Neural crest cell (in vitro differentiated cells): ENCODE measurements at places on chromosomes 2 and 18. TPM values are rescaled to one million over a fixed set of nuclear protein-coding genes. Genes with fewer than 3 reads are reported as not detected.

Gene UGT1A4
- total RNA-seq: not detected in 2 replicates

Gene KYNU
- total RNA-seq: 0.14 and 0.26 TPM in 2 replicates

Gene PIEZO2
- total RNA-seq: 15.5 and 17.0 TPM in 2 replicates

Gene SLC9A4
- not detected in 2 replicates for total RNA-seq

Gene TWIST2
- total RNA-seq: 0.96 and 1.1 TPM in 2 replicates

Gene CCDC68
- total RNA-seq: not detected in 2 replicates

Gene FEV
- total RNA-seq: not detected in 2 replicates

Gene NPC1
- 62.7 and 68.3 TPM in 2 replicates for total RNA-seq

Gene FOXD4L1
- total RNA-seq: 0.23 and 0.52 TPM in 2 replicates

DNA sequence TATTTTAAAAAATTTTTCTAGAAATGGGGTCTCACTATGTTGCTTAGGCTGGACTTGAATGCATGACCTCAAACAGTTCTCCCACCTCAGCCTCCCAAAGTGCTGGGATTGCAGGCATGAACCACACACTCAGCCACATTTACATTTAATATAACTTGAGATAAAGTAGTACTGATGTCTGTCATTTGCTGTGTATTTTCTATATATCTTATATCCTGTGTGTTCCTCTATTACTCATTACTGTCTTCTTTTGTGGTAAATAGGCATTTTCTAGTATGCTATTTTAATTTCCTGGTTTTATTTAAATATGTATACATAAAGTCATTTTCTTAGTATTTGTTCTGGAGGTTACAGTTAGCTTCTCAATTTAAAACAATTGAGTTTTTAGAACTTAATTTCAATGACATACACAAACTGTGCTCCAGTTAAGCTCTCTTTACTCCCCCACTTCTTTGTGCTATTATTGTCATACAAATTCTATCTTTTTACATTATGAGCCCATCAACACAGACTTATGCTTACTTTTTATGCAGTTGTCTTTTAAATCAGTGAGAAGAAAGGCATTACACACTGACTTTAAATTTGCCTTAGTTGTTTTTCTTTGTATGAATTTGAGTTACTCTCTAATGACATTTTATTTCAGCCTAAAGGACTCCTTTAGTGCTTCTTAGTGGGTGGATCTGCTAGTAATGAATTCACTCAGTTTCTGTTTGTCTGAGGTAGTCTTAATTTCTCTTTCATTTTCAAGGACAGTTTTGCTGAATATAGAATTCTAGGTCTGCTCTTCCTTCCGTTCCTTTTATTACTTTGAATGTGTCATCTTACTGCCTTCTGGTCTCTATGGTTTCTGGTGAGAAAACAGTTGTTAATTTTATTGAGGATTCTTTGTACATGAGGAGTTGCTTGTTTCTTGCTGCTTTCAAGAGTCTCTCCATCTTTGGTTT lies 6.2 kb upstream of the INPP4A start:
- DNase-seq: no peak
- H3K4me1 ChIP-seq: peaks cover 6% of the 10 kb centered on the region
- peaks cover 6% of the 10 kb centered on the region for H3K36me3 ChIP-seq
- H3K27ac ChIP-seq: no peak overlapping the region

GRCh38 chr18:7177116-7177744 lies 53.7 kb upstream of the LRRC30 start:
- no peak overlapping the region for H3K4me3 ChIP-seq
- no peak overlapping the region for H3K27ac ChIP-seq
- peaks cover 4% of the 10 kb centered on the region for H3K4me1 ChIP-seq
- peaks cover 2% of the 10 kb centered on the region for H3K36me3 ChIP-seq
- peaks cover 11% of the 10 kb centered on the region for H3K27me3 ChIP-seq

DNA sequence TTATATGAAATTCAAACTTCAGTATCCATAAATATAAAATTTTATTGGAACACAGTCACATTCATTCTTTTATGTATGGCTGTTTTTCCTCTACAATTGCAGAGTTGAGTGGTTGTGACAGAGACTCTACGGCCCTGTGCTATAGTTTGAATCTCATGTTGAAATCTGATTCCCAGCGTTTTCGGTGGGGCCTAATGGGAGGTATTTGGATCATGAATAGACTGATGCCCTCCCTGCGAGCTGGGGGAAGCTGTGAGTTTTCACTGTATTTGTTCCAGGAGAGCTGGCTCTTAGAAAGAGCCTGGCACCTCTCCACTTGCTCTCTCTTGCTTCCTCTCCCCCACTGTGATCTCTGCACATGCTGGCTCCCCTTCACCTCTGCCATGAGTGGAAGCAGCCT lies 1.7 kb downstream of the PFN4 start:
- H3K36me3 ChIP-seq: no peaks in the 10 kb centered on the region
- no peak for DNase-seq
- H3K27me3 ChIP-seq: no peaks in the 10 kb centered on the region
- H3K4me1 ChIP-seq: peaks cover 30% of the 10 kb centered on the region
- H3K27ac ChIP-seq: no peak overlapping the region

- H3K4me3 ChIP-seq: no peak overlapping the region
- no peak for DNase-seq
- H3K36me3 ChIP-seq: no peaks in the 10 kb centered on the region
- H3K27ac ChIP-seq: no peak overlapping the region
These were observed 78.5 kb downstream of the SPRED2 start for GRCh38 chr2:65353927-65354326.

DNA sequence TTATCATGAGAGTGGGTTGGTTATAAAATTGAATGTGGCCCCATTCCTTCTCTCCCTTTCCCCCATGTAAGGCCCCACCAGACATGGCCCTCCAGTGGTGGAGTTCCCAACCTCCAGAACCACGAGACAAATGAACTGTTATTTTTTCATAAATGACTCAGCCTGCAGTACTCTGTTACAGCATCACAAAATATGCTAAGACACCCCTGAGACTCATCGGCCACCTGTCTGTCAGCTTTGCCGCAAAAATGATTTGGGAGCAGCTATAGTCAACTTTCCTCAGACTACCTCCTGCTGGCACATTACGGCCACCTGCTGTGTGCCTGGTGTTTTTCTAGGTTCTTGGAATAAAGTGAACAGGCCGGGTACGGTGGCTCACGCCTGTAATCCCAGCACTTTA lies 21.4 kb upstream of the C1QL2 start:
- no peak overlapping the region for H3K4me3 ChIP-seq
- no peak overlapping the region for H3K27ac ChIP-seq
- no peaks in the 10 kb centered on the region for H3K27me3 ChIP-seq
- no peak for DNase-seq
- no peaks in the 10 kb centered on the region for H3K36me3 ChIP-seq

DNA sequence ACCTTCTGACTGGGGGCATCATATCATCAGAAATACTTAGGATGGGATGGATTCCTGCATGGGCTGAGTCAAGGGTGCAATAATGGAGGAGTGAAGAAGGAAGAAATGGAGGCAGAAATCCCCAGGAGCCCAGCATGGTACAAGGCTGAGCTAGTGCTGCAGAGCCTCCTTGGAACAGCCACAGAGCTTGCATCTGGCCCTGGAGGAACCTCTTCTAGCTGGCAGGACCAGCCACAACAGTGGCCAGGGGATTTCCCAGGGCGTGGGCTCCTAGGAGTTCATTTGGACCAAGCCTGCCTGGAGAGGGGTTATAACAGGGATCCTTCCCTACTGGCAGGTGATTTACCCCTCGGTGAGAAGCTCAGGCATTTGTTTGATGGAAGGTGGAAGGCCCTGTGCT lies 4.7 kb upstream of the IL37 start:
- no peak overlapping the region for H3K27ac ChIP-seq
- peaks cover 7% of the 10 kb centered on the region for H3K27me3 ChIP-seq

DNA sequence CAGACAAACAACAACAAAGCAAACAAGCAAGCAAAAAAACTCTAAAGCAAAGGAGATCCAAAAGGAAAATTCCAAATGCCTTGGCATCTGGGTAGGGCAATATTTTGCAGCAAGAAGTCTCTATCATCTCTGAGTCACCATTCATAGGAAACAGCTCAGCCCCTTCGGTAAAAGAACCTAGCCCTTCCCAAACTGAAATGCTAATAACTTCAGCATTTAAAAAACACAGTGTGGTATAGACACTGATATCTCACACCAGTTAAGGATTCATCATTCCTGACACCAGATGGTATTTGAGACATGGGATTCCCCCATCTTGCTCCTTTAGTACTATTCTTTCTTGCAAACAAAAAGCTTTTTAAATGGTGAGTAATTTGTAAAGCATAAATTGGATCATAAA lies 491.8 kb downstream of the TXNL1 start:
- no peaks in the 10 kb centered on the region for H3K4me1 ChIP-seq
- H3K27ac ChIP-seq: no peak overlapping the region
- no peak for DNase-seq
- H3K36me3 ChIP-seq: no peaks in the 10 kb centered on the region
- no peak overlapping the region for H3K4me3 ChIP-seq
- H3K27me3 ChIP-seq: no peaks in the 10 kb centered on the region

- H3K27me3 ChIP-seq: no peaks in the 10 kb centered on the region
- no peak for DNase-seq
These were observed 28.5 kb upstream of the RALBP1 start for GRCh38 chr18:9446839-9447238.
